ENCODE measurements at places on chromosomes 12 and 14.

DNA sequence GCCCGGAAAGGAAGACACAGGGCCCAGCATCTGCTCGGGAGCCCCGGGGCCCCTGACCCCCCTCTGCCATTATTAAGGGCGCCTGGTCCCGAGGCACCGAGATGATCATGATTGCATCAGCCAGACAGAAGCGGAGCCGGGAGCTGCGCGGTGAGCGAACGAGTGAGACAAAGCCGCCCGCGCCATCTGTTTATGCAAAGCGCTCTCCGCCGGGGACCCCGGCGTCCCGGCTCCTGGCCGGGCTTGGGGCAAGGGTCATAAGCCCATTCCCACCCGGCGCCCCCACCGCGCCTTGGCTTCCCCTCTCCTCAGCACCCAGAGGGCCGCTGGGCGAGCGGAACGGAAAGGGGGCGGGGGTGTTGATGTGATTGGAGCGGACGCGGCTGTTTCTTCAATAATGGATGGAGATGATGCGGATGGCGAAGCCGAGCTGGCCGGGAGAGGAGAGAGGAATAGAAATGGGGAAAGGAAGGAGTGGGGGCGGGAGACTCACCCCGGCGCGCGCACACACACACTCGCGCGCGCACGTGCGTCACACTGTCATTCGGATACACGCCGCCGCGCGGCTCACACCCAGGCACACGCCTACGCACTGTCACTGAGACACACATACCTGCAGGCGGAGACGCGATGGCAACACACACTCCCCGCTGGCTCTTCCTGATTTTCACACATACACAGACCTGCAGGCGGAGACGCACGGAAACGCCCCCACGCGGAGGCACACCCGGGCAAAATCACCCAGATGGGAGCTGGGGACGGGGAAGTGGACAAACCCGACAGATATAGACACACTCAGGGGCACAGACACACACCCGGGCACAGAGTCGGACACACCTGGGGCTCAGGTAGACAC lies 10.7 kb downstream of the STAC3 start:
- DNase-seq = peak; percentile 25

- DNase-seq = no peak
Observed at GRCh38 chr14:24329736-24330135, 5.1 kb downstream of the ADCY4 start.

- DNase-seq = no peak
Observed at GRCh38 chr12:62301799-62302133, 41.6 kb downstream of the USP15 start.

GRCh38 chr12:5785601-5786000 lies 159.5 kb downstream of the ANO2 start:
- no peak for DNase-seq

DNA sequence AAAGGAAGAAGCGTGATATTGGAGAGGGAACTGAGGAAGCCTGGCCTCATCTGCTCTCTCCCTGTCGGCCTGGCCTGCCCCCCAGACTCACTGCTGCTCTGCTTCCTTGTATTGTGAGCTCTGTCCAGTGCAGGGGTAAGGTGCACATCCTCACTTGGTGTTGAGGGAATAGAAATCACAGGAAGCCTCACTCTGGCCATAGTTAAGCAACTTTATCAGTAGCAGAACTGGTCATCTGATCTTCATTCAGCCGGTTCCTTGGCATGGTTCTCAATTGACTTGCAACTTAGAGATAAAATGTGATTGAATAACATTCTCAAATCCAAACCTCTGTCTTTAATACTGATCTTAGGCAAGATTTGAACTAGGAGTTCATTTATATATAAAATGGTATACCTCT lies 11.5 kb upstream of the CCDC175 start:
- no peak for DNase-seq

- no peak for DNase-seq
Observed at GRCh38 chr12:12428047-12428446, 71.2 kb downstream of the BORCS5 start.

DNA sequence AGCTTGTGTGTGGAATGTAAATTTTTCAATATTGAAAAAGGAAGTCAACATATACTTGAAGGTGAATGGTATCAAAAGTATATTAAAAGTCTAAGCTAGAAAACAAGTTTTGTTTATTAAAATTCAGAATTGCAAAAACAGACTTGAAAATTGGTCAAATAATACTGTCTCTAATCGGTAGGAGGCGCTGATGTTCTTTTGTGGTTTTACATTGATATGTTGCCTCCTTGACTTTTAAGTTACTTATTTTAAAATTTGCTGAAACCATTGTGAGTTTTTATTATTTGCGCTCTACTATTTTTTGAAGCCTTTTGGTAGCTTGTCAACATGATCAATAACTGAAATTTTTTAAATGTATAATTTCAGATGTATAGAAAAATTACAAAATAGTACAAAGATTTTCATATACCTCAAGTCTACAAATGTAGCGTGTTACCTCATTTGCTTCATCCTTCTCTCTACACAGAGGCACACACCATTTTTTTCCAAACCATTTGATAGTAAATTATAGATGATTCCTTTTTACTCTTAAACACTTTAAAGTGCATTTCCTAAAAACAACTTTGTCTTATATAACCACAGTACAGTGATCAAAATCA lies 6.9 kb downstream of the RTRAF start:
- no peak for DNase-seq

GRCh38 chr14:55356913-55357312 lies 54.7 kb downstream of the ATG14 start:
- DNase-seq = peak; percentile 79

- no peak for DNase-seq
Observed at GRCh38 chr12:44709166-44709565, 166.9 kb downstream of the NELL2 start.
